Iris pigment epithelial cell (primary cell): ENCODE measurements at places on chromosomes 3 and 15.
A peak's percentile ranks its signal among the peaks of the same experiment; 100 is the strongest.

DNA sequence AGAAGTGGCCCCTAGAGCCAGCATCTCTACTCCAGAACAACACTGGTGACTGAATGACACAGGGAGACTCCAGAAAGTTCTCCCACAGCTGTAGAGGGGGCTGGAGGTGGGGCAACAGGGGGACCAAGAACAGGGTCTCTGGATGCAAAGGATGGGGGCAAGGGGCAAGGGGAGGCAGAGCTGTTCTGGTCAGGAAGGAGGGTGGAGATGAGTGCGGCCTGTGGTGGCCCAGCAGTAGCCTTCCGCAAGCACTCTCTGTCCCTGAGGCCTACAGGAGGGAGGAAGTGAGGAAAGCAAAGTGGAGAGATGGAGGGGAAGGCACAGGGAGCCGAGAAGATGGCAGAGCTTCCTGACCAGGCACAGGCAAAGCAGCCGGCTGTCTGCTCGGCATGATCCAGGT, 56.5 kb downstream of the HOMER2 start:
- DNase-seq, result no peak

- DNase-seq, result no peak
Observed at GRCh38 chr15:66142285-66142684, 111.3 kb downstream of the MEGF11 start.

DNA sequence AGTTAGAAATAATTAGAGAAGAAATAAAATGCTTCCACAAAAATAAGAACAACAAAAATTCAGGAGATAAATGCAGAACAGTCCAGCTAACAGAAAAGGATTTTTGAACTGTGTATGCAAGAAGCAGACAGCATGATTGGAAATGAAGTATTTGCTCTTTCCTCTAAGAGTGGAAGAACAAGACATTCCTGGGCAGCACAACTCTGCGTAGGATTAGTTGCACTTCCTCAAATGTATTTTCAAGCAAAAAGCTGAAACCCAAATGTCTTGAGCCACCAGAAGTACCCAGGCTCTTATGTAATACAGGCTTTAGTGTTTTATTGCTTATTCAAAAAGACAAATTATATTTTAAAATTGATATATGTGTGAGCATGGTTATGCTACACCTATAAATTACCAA, 127.2 kb downstream of the ZBTB20 start:
- peak; percentile 3 for DNase-seq

- no peak for DNase-seq
Observed at GRCh38 chr3:12954891-12955650, 113.7 kb upstream of the RPL32 start.

- DNase-seq, result peak; percentile 43
Observed at GRCh38 chr3:187831125-187832051, 86.1 kb upstream of the BCL6 start.

GRCh38 chr3:22939349-22939748, 263.8 kb upstream of the UBE2E2 start:
- peak; percentile 36 for DNase-seq

DNA sequence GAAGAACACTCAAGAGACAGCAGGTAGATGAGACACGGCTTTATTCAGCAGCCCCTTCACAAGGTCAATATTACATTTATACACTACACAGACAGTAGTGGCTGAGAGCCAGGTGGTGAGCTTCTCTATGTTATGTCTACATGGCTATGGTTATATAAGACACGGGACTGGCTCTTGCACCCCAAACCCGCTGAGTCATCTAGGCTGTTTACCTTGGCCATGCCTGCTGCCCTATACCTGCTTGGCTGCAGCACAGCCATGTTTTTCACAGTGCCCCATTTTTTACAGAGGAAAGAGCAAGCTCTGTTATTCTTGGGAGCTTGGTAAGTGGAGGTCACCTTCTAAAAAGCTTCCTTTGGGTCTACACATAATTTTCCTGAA, 231.6 kb downstream of the IGSF11 start:
- DNase-seq, result no peak

- no peak for DNase-seq
Observed at GRCh38 chr15:90114451-90114901, 12.2 kb upstream of the IDH2 start.

DNA sequence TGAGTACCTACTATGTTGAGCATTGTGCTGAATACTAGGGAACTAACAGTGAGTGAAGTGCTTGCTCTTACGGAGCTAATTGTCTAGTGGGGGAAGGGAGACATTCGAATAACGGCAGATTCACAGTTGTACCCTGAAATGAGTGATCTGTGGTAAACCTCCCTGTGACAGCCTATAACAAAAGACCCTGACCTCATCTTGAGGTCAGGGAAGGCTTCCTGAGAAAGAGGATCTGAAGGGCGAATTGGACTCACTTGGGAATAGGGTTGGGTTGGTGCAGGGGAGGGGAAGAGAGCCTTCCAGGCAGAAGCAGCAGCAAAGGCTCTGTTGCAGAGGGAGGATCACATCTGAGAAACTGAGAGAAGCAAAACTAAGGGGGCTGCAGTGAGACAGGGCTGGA, 13.2 kb downstream of the HPS3 start:
- no peak for DNase-seq

DNA sequence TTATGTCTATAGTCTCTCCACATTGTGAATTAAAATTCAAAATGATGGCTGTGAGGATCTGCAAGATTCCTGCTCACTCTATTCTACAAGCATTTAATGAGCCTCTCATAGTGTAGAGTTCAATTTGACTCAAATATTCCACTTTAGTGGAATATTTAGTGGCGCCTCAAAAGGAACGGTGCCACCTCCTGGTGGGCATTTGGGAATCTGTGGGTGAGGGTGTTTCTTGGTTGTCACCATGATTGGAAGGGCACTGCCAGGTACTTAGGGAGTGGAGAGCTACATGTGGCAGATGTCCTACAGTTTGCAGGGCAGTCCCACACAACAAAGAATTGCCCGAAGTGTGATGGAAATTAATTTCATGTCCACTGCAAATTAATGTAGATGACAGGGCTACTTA, 21.5 kb upstream of the KCNMB3 start:
- peak; percentile 15 for DNase-seq

GRCh38 chr3:179454887-179455286, 3.6 kb upstream of the GNB4 start:
- peak; percentile 80 for DNase-seq

DNA sequence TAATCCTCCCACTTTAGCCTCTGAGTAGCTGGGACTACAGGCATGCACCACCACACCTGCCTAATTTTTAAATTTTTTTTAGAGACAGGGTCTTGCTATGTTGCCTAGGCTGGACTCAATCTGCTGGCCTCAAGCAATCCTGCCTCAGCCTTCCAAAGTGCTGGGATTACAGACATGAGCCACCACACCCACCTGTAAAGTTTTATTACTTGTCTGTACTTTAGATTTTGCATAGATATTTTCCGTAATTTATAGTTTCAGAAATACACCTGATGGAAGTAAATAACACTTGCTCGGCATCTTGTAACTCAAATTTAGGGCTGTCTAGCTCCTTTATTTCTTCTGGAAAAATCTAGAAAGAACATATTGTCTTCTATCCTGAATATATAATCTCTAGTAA, 5.8 kb downstream of the DZIP3 start:
- no peak for DNase-seq

GRCh38 chr15:89746386-89746780, 4.7 kb downstream of the MESP1 start:
- DNase-seq, result no peak

- no peak for DNase-seq
Observed at GRCh38 chr3:54126551-54126950, 4.2 kb downstream of the CACNA2D3 start.

GRCh38 chr3:27556887-27557286, 72.7 kb upstream of the SLC4A7 start:
- DNase-seq, result peak; percentile 16

DNA sequence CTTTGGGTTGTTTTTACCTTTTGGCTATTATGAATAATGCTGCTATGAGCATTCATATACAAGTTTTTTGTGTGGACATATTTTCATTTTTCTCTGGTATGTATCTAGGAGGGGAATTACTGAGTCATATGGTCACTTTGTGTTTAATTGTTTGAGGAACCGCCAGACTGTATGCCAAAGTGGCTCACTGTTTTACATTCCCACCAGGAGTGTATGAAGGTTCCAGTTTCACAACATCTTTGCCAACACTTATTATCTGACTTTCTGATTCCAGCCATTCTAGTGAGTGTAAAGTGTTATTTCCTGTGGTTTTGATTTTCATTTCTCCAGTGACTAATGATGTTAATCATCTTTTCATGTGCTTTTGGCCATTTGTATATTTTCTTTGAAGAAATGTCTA, 51.8 kb downstream of the CMTM7 start:
- DNase-seq, result peak; percentile 92

GRCh38 chr3:171944118-171945016, 95.0 kb upstream of the FNDC3B start:
- peak; percentile 41 for DNase-seq

DNA sequence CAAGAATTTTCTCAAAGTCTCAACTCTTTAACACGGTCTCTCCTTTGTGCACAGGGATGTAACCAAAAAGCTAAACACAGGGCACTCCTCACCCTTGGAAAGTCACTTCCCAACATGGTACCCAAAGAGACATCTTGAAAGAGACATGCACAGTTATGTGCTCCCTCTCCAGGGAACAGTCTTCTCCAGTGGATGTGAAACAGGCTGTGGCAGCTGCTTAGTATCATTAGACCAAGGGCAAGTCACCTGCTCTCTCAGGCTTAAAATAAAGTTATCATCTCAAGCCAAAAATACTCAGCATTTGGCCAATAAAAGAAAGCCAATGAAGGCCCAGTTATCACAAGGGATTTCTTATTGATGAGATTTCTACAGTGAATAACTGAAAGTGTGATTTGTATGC, 128.3 kb downstream of the WDR76 start:
- no peak for DNase-seq

- DNase-seq, result peak; percentile 92
Observed at GRCh38 chr15:96064351-96064756, 266.1 kb upstream of the NR2F2 start.

GRCh38 chr3:149356044-149356592, 21.3 kb downstream of the TM4SF1 start:
- no peak for DNase-seq

DNA sequence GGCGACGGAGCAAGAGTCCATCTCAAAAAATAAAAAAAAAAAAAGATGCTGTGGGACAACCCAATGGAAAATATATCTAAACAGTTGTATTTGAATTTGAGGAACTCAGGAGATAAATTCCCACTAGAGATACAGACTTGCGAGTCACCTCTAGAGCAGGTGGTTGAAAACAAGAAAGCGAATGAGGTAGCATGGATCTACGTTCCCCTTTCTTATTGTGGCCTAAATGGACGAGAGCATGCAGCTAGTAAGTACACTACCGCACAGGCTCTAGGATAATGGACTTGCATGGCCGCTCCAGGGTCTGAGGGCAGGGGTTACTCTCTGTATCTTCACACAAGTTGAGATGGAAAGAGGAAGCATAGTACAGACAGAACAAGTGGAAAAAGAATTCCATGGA, 63.5 kb upstream of the TGFBR2 start:
- no peak for DNase-seq

- DNase-seq, result no peak
Observed at GRCh38 chr3:175617247-175617646, 758.1 kb downstream of the NAALADL2 start.

- no peak for DNase-seq
Observed at GRCh38 chr3:88824666-88825564, 282.5 kb upstream of the EPHA3 start.

DNA sequence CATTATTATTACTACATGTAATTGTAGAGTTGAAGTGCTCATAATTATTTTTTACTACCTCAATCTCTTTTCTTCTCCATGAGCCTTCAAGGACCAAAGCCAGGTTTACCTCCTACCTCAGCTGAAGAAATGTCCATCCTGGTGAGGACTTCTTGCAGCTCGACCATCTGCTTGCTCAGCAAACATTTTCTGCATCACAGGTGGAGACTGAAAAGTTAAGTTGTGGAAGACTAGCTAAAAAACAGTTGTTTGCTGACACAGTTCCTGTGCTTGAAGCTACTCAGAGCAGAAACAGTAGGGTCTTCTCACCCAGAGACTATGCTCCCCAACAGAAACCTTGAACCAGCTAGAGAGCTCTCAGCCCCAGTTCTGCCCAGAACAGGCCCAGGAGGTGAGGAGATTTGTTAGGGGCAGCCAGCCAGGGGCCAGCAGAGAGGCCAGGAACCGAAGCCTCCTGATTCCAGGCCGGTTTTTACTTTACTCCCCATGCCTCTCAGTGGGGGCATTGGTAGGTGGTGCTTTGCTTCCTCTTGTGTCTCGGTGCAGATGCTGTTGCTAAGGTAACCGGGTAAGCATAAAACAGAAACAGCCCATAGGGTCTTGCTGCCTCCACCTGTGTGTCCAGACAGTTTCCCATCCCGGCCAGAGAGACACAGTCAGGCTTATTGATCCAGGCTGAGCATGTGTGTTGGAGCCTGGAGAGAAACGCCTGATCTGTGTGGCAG, 54.9 kb downstream of the CCNL1 start:
- no peak for DNase-seq
